ENCODE measurements at places on chromosomes 1 and 21.

DNA sequence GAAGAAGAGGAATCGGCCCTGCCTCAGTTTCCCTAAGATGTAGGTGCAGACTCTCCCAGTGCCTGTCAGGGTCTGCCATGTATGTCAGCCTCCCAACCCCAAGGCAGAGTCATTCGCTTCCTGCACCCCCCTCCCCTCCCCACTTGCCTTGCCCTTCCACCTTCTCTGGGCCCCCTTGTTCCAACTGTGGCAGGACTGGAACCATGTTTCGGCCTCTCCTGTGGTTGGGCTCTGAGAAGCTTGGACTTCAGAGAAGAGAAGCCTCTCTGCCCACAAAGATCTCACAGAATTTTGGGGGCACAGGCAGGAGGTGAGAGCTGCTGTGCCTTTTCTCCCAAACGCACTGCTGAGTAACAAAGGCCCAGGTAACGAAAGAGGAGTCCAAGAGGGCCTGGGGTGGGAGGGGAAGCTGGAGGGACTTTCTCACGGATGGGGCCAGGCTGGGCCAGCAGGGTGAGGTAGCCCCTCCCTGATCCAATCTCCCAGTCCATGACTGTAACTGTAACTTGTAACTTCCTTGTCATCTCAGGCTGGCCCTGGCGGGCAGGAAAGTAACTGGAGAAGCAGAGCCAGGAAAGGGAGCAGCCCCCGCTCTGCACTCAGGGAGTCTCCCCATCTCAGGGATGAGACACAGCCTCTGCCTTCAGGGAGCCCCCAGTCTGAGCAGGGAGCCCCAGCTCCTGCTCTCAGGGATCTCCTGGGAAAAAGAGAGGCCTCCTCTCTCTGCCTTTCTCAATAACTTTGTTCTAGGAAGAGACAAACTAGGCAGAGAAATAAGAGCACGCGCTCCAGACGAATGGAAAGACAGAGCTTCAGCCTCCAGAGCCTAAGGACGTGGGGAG, 11.3 kb downstream of the CRABP2 start:
- DNase-seq = no peak

DNA sequence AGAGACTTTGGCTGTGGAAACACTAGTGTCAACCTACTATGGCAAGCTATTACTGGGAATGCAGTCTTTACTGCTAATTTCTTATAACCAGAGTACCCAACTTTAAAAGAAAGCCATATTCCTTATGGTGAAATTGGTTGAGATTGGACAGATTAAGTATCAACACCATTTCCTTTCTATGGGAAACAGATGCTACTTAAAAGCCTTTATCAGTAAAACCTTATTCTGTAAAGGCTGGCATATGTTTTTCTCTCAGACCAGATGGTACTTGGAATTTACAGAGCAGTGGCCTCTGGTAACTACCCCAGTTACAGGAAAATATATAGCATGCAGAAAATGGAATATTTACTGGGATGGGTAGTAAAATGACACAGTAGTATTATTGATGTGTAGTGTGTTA, 18.8 kb downstream of the IFI44 start:
- DNase-seq = no peak

DNA sequence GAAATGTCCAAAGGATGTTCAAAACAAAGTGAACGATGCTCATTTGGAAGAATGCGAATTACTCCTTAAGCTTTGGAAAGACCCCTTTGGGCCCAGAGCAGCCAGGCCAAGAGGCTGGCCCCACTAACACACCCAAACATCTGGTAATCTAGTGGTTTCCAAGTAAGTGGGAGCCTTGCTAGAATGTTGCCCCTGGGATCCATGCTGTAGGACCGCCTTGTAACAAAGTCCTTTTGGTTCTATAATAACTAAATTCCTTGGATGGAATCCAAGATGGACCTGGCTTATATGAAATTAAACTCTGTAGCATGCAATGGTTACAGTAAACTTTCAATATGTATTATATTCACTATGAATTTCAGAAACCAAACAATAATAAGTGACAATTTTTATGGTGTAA, 25.3 kb downstream of the GPR3 start:
- DNase-seq = no peak

- DNase-seq = no peak
Observed at GRCh38 chr1:201176940-201177339, 13.7 kb upstream of the IGFN1 start.

- DNase-seq = no peak
Observed at GRCh38 chr1:228830954-228831481, 95.7 kb downstream of the RHOU start.

DNA sequence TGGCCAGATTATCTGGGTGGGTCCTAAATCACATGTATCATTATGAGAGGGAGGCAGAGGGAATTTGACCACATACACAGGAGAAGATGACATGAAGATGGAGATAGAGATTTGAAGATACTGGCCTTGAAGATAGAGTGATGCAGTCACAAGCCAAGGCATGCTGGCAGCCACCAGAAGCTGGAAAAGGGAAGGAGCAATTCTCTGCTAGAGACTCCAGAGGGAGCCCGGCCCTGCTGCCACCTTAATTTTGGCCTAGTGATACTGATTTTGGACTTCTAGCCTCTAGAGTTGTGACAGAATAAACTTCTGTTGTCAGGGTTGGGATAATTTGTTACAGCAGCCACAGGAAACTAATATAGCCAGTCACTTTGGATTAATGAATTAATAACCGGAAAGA, 2.2 kb upstream of the PRDM2 start:
- DNase-seq = no peak

- no peak for DNase-seq
Observed at GRCh38 chr1:151593730-151594129, 18.1 kb upstream of the SNX27 start.

GRCh38 chr1:234665975-234666605, 56.1 kb upstream of the IRF2BP2 start:
- DNase-seq = no peak

- DNase-seq = peak; percentile 28
Observed at GRCh38 chr21:42818328-42818749, 61.0 kb downstream of the WDR4 start.

DNA sequence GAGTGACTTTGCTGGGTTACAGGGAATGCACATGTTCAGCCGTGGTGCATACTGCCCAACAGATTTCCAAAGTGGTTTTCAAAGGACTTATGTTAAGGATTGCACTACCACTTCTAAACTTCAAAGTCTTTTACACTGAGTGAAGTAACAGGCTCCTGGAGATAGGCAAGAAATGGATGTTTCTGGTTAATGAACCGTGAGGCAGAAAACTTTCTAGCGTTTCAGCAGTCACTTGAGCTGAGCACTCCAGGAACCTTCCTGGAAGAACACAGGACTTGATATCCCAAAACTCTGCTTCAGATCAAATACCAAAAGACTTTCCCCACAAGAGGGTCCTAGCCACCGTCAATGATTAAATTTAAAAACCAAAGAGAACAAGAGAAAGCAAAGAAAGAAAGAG, 74.3 kb upstream of the ATP1A1 start:
- DNase-seq = no peak

- DNase-seq = no peak
Observed at GRCh38 chr21:32687643-32688345, 40.0 kb downstream of the SYNJ1 start.

DNA sequence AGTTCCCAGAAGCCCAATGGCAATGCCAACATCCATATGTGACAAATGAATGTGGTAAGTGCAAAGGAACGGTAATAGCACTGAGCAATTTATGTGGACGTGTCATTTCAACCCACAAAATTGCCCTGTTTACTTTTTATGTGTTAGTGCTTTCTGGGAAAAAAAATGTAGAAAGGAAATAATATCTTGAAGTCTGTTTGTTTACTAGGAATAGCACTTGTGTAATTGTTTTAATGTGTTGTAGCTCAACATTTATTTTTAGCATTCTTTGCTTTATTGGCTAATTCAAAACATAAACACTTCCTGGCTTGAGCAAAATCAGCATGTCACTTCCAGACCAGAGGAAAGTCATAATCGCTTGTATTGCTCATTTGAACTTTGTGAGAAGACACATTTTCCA, 224.8 kb upstream of the KCNK2 start:
- DNase-seq = no peak

- no peak for DNase-seq
Observed at GRCh38 chr21:29077651-29078090, 4.2 kb upstream of the CCT8 start.

DNA sequence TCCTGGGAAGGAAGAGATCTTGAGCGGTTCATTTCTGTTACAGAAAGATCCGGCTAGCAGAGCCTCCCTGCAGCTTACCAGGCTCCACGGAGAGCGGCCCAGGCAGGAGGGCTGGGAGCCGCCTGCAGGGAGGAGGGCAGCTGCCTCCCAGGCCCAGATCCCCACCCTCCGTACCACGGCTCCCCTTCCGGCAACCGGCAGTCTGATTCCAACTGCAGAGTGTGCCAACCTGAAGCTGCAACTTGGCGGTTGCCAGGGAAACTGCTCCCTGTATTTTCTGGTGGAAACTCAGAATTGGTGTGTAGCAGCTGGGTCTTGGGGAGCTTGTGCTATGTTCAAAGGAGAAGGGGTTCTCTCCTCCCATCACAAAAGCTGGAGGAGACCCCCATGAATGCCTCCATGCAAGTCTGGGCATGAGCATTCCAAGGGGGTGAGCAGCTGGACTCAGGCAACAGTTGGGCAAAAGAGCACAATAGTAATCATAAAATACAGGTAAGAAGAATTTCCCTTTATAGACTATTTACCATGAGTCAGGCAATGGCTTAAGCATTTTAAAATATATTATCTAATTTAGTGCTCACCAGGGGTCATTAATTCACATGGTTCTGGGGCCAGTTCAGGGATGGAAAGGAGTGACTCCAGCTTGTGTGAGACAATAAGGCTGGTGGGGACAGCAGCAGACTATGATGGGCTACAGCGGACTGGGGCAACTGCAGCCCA, 46.1 kb upstream of the KAZN start:
- no peak for DNase-seq

- no peak for DNase-seq
Observed at GRCh38 chr1:228145463-228146416, 4.0 kb upstream of the GJC2 start.

DNA sequence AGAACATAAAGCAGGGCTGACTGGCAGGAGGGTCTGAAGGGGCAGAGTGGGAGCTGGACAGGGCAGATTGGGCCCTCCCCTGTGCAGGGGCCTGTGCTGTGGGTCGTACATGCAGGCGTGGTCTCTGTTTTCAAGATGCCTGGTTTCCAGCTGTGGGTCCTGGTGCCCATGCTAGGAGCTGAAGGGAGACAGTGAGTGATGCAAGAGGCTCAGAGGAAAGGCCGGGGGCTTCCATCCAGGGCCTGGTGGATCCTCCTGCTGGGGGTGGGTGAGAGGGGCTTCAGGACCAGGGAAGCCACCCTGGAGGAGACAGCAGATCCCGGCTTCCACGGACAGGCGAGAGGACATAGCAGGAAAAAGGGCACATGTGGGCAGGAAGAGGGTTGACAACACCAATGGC, 349.0 kb upstream of the VAMP3 start:
- no peak for DNase-seq

DNA sequence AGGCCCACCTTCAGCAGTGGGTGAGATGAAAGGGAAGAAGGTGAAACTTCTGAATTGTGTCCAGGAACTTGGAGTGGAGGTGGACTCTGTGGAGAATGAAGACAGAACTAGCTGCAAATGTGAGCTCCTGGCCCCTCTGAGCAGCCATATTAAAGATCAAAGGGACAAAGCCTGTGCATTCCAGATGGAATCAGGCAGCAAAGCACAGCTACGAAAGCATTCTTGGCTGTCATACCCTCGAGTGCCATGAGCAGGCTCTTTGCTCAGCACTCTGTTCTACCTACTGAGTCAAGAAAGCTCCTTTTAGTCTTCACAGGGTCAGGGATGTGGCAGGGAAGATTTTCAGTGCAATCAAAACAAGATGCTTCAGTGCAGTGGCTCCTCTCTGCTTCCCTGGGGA, 86.3 kb upstream of the TSPAN2 start:
- no peak for DNase-seq

- DNase-seq = no peak
Observed at GRCh38 chr1:107934578-107934977, 30.4 kb downstream of the VAV3 start.

GRCh38 chr1:214438075-214438474, 113.3 kb downstream of the PTPN14 start:
- DNase-seq = peak; percentile 65

Data from myocyte (in vitro differentiated cells).